Mammary epithelial cell (primary cell): ENCODE measurements at places on chromosomes 2 and 18.

GRCh38 chr2:9558948-9559381 lies 3.3 kb upstream of the ADAM17 start:
- DNase-seq = peak; percentile 99

GRCh38 chr2:190862571-190862991 lies 18.0 kb upstream of the GLS start:
- DNase-seq = peak; percentile 79

DNA sequence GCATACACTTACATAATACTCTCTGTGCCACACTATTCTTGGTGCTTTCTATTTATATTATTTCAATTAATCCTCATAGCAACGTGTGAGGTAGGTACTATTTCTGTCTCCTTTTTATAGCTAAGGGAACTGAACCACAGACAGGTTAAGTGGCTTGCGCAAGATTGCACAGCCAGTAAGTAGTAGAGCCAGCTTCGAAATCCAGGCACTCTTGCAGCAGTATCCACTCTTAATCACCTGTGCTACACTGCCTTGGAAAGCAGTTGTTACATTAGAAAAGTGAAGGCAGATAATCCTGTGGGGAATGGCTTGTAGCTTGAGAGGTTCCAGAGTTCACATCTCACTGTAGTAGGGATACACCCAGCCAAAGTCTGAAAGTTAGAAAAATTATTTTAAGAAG lies 198.3 kb downstream of the LDLRAD4 start:
- DNase-seq = no peak

DNA sequence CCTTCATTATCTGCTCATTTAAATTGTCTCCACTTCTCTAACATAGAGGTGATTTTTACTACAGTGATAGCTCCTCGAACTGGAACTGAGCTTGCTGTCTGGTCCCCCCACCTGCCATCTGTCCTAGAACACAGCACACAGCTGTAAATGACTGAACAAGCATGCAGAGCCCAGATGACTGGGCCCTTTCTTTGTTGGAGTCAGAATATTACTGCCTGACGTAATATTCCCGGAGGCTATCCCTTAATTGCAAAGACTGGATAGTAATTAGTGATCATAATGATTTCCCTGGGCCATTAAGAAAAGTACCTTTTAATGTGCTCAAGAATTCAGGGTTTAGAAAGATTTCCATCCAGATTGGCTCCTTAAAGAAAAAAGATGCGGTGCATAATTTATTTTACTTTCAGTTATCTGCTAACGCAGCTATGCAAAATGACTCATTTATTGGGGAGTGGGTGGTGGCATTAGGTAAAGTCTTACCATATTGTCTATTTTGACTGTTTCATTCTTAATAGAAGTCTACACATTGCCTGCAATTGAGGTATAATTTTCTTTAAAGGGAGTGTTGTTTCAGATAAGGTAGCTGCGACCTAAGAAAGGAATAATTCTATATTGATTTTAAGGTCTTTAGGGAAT lies 84.4 kb downstream of the MAP4K4 start:
- DNase-seq = no peak

DNA sequence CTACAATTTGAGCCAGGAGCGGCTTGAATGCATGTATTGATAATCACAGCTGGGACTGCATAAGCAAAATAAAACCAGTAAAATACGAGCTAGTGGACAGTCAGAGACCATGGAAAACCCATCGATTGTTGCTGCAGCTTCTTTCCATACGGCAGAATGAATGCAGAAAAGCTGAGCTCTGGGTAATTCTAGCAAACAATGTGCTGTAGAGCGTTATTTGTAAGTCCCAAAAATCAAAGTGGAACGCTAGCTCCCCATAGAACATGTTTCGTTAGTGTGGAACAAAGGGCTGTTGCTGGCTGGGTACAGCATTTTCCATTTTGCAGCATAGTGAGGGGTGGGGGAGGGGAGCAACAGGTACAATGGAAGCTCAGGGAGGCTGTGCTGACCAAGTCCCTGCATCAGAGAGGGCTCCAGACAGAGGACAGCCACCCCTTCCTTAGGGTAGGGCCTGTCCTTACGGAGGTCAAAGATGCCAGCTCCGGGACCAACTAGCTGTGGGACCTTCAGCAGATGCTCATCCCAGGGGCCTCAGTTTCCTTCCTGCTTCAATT lies 74.1 kb downstream of the BOD1L2 start:
- DNase-seq = no peak

DNA sequence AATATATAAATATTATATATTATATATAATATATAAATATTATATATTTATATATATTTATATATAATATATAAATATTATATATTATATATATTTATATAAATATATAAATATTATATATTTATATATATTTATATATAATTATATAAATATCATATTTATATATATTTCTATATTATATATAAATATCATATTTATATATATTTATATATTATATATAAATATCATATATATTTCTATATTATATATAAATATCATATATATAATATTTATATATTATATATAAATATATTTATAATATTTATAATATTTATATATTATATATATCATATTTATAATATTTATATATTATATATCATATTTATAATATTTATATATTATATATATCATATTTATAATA lies 321.4 kb downstream of the CDH2 start:
- DNase-seq = no peak

- DNase-seq = no peak
These were observed 484.7 kb upstream of the RAB12 start for GRCh38 chr18:8124232-8125146.

GRCh38 chr18:77115192-77115953 lies 17.2 kb downstream of the MBP start:
- no peak for DNase-seq

DNA sequence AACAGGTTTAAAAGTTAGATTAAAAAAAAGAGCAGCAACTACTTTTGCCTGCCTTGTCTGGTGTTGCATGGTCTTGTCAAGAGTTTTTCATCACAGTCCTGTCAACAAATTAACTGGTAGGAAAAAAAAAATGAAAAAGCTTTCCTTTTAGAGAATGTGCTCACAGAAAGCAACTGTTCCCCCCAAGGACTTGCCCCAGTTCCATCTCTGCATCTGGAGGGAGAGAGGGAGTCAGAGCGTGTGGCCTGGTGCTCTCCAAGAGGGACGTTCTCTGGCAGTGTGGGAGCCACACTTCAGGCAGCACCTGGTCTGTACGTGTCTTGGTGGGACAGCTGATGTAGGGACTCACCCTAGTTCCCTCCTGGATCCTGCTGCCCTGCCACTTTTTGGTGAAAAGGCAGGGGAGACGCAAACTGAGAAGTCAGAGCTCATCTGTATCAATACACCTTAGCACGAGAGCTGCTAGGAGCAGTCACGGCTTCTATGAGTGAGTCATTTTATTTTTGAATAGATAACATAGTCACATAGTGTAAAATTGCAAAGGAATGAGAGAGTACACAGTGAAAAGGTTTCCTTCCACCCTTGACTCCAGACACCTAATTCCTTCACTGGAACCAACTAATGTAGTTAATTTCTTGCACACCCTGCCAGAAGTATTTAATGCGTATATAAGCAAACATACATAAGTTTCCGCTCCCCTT lies 172.5 kb upstream of the MGAT5 start:
- no peak for DNase-seq

GRCh38 chr2:145044491-145044890 lies 524.6 kb upstream of the ZEB2 start:
- no peak for DNase-seq

- peak; percentile 24 for DNase-seq
These were observed 212.4 kb downstream of the RPIA start for GRCh38 chr2:88903749-88904353.

DNA sequence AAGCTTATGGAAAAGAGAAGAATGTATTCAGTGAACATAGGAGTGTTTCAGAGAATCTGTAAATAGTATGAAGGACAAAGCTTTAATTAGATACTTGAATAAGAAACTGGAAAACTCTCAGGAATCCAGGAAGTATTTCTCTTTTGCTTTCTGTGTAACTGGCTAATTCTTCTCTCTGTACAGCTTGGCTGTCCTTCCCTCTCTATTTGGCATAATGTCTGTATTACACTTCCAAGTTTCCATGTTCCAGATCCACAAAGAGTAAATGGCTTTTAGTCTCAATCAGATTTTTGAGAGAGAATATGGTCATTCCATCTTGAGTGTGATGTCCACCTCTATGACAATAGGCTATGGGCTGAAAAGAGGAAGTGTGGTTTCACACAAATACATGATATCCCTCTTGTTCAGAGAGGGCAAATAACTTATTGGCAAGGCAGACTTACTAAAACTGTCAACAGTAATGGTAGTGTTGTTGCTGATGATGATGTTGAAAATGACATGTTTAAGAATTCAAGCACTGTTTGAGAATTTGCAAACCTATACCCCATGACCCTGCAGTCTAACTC lies 129.2 kb upstream of the ERBB4 start:
- DNase-seq = no peak

DNA sequence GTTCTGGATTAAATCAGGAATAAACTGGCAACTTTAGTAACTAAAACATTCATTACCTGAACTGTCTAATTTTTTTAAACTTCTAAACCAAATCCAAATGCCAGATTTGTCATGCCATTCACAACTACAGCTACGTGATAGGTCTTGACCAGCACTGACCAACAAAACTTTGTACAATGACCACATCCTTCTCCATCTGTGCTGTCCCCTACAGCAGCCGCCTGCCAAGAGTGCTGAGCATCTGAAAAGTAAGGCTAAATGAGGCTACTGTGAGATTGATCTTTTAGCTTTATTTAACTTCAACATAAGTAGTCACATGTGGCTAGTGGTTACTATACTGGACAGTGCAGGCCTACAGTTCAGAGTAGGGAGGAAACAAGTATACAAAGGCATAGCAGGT lies 7.6 kb downstream of the FAM168B start:
- DNase-seq = no peak

DNA sequence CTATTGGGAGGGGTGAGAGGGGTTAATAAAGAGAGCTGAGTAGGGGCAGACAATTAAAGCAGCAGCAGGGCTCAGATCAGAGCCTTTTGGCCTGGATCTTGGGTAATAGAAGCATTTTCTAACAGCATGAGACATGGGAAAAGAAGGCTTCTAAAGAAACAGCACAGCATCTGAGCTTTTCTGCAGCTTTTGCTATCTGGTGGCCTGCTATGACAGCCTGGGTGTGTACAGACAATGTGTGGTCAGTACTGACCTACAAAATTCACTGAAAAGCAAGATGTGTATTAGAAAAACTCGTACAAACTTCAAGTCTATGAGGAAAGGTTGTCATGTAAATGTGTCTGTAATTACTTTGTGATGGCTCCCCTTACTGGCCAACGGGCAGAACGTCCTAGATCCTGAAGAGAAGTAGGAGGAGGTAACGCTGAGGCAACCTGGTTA lies 95.6 kb downstream of the GALNT3 start:
- DNase-seq = peak; percentile 47

- DNase-seq = no peak
These were observed 21.5 kb upstream of the GALNT3 start for GRCh38 chr2:165815299-165816141.

- no peak for DNase-seq
These were observed 289.2 kb upstream of the SLC39A10 start for GRCh38 chr2:195367809-195368208.

DNA sequence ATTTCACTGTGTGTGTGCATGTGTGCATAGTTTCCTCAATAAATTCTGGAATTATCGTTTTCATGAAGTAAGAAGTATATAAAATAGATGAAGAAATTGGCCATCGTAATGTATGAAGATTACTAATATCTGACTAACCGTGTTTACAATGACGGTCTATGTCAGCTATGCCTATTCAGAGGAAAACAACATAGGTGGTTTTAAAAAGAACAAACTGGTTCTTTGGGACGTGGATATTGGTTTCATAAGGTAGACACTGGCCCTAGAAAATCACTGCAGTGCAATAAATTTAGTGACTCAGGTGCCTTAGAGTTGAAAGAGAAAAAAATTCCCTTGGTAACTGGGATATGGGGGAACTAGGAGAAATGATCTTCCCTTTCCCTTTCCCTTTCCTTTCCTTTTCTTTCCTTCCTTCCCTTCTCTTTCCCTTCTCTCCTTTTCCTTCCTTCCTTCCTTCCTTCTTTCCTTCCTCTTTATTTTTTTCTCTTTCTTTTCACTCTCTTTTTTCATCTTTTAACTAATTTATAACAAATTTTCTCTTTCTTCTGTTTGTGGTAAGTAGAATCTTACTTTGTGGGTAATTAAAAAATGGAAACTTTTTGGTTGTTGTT lies 36.4 kb downstream of the MAP2 start:
- no peak for DNase-seq

GRCh38 chr2:85635636-85636035 lies 19.6 kb downstream of the USP39 start:
- DNase-seq = no peak

DNA sequence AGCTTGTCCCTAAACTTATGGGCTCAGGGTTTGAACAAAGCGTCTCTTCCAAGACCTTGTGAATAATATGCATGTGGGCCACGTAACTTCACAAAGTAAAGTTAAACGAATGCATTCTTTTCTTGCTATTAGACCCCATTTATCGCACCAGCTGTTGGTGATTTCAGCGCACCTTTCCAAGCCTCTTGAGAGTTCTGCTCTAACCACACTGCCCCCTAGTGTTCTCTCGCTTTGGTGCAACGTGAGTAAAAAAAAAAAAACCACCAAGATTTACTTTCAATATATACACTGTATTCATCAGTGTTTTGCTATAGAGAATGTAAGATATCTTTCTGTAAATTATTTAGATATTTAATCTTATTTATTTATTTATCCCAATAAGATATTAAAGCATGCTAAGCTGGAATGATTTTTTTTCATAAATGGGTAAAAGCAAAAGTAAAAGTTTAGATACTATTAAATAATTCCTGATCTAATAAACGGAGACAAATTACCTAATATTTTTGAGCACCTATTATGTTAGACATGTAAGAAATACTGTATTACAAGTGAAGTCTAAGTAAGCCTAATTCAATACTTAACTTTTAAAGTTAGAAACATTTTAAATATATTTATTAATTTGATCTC lies 459.5 kb downstream of the DLGAP1 start:
- peak; percentile 55 for DNase-seq

- DNase-seq = no peak
These were observed 80.9 kb downstream of the PHLPP1 start for GRCh38 chr18:62796216-62796621.

DNA sequence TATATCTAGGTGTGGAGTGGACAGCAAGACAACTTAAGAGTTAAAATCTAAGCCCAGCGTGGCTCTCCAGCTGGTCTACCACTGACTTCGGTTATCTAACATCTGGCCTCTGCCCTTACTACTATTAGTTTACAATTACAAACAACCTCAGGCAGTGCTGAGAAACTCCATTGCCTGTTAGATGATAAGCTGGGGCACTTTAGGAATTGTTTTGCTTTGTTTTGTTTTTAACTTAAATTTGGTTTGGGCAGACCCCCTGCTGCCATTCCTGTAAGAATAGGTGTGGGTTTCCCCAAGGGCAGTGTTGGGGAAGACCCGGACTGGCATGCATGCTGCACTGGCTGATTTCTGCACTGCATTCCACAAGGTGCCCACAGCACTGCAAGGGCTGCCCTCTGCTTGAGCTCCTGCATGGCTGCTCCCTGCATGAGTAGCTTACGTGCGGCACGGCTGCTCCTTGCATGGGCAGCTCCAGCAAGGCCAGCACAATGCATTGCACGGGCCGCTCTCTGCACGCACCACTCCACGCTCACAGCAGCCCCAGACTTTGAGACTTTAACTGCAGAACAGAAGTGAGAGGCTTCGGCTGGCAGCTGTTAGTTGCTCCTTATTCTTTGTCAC lies 74.2 kb upstream of the SERTAD2 start:
- no peak for DNase-seq
